ENCODE measurements at places on chromosomes 1 and 21. TPM values are rescaled to one million over a fixed set of nuclear protein-coding genes. Genes with fewer than 3 reads are reported as not detected.

KRTAP11-1 gene
- not detected for total RNA-seq

SLC30A1 gene
- total RNA-seq = 48.7 TPM

MYOM3 gene
- 0.13 TPM for total RNA-seq

SLC6A17 gene
- 0.79 TPM for total RNA-seq

OR14A16 gene
- total RNA-seq = not detected
